NT2/D1 (cell line): ENCODE measurements at places on chromosomes 1 and 21.
A peak's percentile ranks its signal among the peaks of the same experiment; 100 is the strongest.

- DNase-seq, result no peak
These were observed 395.0 kb upstream of the DUSP10 start for GRCh38 chr1:222136869-222137268.

DNA sequence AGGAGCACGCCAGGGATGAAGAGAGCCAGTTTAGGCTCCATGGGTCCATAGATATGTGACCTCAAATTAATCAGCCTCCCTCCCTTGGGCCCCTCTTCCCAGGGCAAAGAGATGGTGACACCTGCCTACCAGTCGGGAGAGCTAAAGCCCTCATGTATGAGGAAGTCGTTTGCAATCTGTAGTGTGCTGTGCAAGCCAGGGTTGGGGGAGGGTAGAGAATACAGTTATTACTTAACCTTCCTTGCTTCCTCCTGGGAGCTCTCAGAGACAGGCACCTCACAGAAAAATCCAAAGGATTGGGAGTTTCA is 4.0 kb downstream of the PGLYRP4 start:
- no peak for DNase-seq

- DNase-seq, result no peak
These were observed 92.3 kb downstream of the DMRTB1 start for GRCh38 chr1:53551428-53551995.

- DNase-seq, result no peak
These were observed 92.5 kb downstream of the SLC25A24 start for GRCh38 chr1:108107658-108108057.

DNA sequence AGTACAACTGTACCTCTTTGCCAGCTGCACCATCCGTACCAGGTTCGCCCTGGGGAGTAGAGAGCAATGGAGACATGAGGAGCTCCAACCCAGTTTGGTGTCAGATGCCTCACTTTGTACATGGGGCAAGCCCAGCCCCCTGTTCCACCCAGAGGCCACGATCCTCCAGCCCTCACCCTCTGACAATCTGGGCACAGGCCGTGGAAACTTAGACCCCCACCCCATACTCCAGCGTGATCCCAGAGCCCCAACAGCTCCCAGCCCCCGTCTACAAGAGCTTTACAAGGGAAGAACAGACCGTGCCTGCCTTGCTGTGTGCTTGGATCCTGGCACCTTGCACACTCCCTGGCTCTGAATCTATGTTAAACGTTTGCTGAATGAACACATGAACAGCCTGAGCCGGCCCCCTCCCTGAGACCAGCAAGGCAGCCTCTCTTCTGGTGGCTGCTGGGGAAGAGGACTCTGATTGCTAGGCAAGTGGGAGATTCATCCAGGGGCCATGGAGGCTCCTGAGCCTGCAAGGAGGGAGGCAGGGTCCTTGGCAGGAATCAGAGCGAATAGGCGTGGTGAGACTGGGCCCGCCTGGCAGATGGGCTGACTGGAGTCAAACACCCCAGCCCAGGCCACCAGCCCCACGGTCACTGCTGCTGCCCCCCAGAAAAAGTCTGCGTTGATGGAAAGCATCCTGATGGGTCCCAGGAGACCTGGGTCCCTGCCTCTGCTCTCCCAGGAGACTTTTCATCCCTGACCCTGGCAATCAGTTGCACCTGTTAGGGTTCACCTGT is 12.5 kb upstream of the PEF1 start:
- DNase-seq, result no peak

GRCh38 chr21:42983103-42983502 is 8.7 kb downstream of the PKNOX1 start:
- DNase-seq, result no peak

DNA sequence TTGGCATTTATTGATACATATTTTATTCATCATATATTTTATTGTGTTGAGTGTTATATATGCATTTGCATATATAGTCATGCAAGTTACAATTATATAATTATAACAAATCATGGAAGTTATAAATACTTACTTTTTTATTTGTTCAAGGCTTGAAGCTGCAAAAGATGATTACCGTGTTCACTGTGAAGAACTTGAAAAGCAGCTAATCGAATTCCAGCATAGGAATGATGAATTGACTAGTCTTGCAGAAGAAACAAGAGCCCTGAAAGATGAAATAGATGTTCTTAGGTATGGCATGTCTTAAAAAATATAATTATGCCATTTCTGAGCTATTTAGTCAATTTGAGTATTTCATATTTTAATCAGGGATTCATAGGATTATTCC is 32.1 kb downstream of the HOOK1 start:
- no peak for DNase-seq

GRCh38 chr1:109193653-109194590 is 19.8 kb upstream of the SARS1 start:
- DNase-seq, result no peak

- DNase-seq, result peak; percentile 73
These were observed 21.4 kb downstream of the SLC2A7 start for GRCh38 chr1:9004700-9005394.

DNA sequence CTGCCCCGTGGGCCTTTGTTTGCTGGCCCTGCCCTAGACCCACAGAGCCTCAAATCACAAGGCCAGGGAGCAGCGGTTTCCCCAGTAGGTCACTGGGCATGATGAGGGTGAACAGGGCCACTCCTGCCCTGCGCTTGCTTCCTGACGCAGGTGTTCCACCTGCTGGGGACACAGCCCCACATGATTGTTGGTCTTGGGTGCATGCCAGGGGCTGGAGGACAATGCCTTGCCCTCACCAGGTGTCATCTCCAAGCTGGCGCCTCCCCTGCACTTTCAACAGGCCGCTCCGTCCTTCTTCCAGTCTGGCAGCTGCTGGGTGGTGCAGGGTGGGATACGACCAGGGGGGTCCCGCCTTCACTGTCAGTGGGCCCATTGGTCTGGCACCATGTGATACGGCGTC is 24.3 kb downstream of the IL10RB start:
- DNase-seq, result no peak

DNA sequence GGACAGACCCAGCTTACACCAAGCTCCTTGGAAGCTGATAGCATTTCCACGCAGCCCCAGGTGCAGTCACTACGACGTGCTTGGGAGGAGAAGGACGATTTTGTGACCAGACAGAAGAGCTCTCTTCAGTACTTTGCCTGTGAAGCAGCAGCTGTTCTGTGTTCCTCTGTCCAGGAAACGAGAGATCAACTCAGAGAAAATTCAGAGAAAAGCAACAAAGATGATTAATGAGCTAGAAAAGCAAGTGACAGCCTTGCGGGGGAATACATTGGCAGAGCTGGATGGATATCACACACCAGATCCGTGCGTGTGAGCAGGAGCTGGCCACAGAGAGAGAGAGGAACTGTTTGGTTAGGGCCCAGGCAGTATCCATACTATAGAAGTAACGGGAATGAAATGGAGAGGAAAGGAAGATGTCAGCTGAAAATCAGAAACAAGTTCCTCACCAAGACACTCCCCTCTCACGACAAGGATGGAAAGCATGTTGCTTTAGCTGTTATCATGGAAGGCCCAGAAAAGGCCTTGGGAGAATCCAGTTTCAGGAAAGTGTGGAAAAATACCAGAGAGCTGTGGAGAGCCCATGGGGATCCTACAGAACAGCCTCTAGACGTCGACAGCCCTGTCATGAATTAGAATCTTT is 106.2 kb downstream of the TOMM20 start:
- DNase-seq, result no peak

GRCh38 chr1:181637998-181638397 is 154.7 kb downstream of the CACNA1E start:
- no peak for DNase-seq

DNA sequence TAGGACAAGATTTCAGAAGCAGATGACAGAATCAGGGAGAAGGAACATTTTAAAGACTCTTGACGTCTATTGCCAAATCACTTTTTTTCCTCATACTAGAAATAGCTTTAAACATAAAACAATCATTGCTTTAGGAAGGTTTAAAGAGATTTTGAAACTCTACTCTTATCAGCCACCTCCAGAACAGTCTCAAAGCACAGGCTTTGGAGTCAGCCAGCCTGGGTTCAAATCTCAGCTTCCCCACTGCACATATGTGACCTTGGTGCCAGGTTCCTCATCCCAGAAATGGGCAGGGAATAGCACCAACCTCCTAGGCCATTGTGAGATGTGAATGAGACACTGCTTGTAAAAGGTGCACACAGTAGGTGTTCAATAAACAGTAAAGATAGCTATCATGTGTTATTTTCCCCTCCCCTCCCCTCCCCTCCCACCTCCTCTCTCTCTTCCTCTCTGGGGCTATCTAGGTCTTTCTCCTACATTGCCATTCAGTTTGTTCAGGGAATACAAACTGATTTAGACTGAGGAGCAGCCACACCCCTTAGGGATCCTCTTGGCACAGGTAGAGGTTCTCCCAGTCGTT is 20.6 kb downstream of the SPOCD1 start:
- no peak for DNase-seq

- no peak for DNase-seq
These were observed 304.3 kb upstream of the ESRRG start for GRCh38 chr1:217027403-217028080.

DNA sequence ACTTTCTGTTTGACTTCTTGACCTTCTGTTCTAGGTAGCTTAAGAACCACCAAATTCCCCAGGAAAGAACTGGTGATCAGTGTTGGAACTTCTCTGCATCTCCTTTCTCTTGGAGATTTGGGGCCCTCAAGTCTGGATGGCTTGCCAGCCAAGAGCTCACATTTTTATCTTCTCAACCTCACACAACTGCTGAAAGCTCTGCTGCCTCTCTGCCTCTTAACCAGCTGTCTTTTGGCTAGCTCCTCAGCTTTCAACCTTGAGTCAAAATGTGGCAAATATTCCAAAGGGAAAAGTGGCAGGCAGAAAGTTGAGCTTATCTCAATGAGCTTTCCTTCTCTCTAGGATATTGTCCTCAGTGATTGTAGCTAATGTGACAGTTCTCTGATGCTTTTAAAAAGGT is 89.2 kb upstream of the CCDC190 start:
- no peak for DNase-seq

DNA sequence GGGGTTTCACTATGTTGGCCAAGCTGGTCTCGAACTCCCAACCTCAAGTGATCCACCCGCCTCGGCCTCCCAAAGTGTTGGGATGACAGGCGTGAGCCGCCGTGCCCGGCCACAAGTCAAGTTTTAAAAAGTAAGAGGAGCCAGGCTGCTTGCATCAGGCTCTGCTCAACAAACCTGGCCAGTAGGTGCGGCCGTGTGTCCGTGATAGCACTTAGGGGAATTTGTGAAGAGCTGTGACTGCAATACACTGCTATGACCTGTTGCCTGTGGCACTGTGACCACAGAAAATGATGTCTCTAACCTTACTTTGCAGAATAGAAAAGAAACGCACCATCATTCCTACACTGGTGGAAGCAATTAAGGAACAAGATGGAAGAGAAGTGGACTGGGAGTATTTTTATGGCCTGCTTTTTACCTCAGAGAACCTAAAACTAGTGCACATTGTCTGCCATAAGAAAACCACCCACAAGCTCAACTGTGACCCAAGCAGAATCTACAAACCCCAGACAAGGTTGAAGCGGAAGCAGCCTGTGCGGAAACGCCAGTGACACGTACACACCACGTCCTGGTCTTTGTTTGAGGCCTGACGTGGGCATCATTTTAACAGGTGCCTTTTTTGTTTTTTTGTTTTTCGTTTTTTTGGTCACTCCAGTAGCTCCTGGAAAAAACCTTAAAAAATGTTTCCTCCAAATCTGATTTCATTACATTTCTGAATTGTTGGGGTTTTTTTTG is 16.7 kb downstream of the C1orf174 start:
- no peak for DNase-seq

GRCh38 chr1:221786647-221787046 is 44.8 kb upstream of the DUSP10 start:
- DNase-seq, result no peak

- no peak for DNase-seq
These were observed 25.0 kb downstream of the CDKN2C start for GRCh38 chr1:50994997-50995396.

- DNase-seq, result no peak
These were observed 11.3 kb upstream of the BACH1 start for GRCh38 chr21:29287383-29287782.

- peak; percentile 20 for DNase-seq
These were observed 75.0 kb upstream of the DUSP10 start for GRCh38 chr1:221816899-221817298.

DNA sequence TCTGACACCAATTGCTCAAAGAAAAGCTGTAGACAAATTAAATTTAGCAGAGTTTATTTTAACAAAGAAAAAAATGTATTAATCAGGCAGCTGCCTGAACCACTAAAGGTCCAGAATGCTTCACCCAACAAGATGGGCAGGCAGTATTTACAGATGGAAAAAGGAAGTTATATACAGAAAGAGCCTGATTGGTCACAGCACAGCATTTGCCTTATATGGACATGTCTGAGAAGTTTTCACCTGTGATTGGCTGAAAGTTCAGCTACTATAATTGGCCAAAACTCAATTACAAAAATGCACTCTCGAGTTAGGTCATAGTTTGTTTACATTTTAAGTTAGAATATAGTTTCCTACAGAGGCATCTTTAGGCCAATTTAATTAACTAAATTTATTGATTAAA is 15.1 kb upstream of the FMO1 start:
- no peak for DNase-seq

- no peak for DNase-seq
These were observed 15.1 kb upstream of the ST6GALNAC3 start for GRCh38 chr1:76059451-76059850.

GRCh38 chr1:89833183-89834082 is 12.6 kb downstream of the LRRC8D start:
- no peak for DNase-seq

GRCh38 chr1:27161594-27161993 is 6.7 kb upstream of the SLC9A1 start:
- no peak for DNase-seq

- DNase-seq, result no peak
These were observed 33.9 kb downstream of the LRRC52 start for GRCh38 chr1:165577707-165578106.

DNA sequence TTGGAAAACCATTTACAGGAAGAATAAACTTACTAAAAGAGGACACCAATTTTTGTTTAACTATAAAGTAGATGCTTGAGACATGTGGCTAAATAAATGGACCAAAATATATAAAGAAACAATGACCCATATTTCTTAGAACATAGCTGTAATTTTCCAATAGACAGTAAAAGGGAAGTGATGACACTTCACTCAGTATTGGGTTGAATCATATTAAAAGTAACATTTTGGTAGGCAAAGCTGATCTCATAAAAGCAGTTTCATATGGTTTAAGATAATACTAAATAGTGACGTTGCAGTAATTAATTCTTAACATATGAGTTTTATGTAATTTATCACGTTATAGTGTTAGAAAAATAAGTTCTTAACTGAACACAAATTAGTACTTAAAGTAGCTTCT is 308.9 kb upstream of the RUNX1 start:
- DNase-seq, result no peak

DNA sequence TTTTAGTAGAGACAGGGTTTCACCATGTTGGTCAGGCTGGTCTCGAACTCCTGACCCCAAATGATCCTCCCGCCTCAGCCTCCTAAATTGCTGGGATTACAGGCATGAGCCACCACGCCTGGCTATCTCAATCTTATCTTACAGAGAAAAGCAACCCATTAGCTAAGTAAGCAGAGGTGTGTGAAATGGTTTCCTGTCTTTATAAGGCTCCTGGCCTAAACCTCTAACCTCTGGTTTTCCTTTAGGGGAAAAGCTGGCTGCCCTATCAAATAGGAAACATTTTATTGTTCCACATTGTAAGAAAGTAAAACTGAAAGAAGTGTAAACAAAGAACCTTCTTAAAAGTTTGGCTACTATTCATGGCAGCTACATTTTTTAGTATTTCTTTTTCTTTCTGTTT is 78.3 kb upstream of the MORC3 start:
- DNase-seq, result no peak
